Activated CD4-positive, CD25-positive, alpha-beta regulatory T cell treated with anti-CD3 and anti-CD28 coated beads, Interleukin-2, amount 50 U/mL, for 16 hours (primary cell): ENCODE measurements at places on chromosomes 2 and 18.

DNA sequence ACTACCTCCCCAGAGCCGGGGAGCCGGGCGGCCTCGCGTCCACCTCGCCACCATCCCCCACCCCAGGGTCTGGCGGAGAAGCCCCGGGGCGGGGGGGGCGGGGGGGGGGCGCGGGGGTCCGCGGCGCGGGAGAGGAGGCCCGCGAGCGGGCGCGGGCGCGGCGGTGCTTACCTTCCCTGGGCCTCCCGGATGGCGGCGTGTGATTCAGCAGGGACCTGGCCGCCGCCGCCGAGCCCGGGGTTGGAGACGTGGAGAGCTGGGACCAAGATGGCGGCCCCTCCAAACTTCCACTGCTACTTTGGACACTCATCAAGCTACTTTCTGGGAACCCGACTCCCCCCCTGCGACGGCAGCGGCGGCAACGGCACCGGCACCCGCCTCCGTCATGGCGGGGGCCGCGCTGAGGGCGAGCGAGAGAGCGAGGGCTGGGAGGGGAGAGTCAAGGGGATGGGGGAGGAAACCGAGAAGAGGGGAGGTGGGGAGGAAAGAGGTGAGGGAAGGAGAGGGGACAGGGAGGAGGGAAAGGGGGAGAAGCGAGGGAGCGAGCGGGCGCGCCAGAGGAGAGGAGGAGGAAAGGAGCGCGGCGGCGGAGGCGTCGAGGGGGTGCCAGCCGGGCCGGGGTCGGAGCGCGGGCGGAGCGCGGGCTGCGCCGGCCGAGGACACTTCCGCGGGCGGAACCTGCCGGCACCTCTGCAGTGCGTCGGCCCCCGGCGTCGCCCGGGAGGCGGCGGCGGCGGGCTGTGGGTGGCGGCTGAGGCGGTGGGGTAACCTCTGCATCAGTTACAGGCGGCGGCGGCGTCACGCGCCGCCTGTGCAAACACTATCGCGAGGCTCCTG is at the start of gene TLK1:
TSS of gene TLK1 (minus strand) at position 775 of the 837 bp plus-strand sequence. CDS start at position 310, 465 bp downstream.
- peak; percentile 45 for DNase-seq

DNA sequence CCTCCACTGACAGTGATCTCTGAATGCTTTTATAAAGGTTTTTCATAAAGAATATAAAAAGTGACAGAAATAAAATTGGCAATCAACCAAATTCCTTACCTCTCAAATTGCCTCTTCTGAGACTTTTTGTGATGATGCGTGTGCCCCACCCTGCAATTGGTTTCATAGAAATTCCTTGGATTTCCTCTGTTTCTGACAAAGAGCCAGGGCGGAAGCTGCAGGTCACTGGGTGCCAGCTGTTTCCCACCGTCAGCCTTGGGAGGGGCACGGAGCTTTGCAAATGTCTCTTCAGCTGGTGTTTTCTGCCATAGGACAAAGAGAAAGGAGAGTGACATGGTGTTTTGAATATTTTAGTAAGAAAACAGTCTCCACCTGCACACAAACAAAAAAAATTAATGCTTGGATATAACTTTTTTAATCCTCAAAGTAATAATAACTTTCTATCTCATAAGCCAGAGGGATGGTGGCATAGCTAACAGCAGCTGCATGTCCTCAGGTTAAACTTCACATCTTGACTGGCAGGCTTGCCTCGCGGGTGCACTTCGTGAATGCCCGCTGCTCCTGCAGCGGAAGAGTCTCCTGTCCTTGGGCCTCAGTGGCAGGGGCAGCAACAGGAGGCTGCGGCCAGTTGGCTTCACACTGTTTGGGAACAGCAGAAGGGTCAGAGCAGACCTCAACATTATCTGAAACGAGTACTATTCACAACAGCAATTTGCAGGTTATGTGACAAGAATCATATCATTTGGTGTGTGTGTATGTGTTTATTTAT is 24.7 kb downstream of the AGAP1 start:
- no peak for DNase-seq

DNA sequence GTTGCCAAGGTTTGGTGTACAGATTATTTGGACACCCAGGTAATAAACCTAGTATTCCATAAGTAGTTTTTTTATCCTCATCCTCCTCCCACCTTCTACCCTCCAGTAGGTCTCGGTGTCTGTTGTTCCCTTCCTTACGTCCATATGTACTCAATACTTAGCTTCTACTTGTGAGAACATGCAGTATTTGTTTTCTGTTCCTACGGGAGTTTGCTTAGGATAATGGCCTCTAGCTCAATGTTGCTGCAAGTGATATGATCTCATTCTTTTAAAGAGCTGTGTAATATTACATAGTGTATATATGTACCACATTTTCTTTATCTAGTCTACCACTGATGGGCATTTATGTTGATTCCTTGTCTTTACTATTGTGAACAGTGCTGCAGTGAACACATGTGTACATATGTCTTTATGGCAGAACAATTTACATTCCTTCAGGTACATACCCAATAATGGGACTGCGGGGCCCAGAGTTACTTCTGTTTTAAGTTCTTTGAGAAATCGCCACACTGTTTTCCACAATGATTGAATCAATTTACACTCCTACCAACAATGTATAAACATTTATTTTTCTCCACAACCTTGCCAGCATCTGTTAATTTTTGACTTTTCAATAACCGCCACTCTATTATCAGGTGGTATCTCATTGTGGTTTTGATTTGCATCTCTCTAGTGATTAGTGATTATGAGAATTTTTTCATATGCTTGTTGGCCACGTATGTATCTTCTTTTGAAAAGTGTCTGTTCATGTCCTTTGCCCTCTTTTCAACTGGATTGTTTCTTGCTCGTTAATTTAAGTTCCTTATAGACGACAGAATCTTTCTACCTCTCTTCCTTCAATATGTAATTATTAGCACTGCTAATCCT is 88.0 kb downstream of the MEMO1 start:
- no peak for DNase-seq

GRCh38 chr2:182667315-182667695 is 48.8 kb upstream of the DNAJC10 start:
- DNase-seq: no peak
